ENCODE measurements at places on chromosomes 2 and 18. TPM values are rescaled to one million over a fixed set of nuclear protein-coding genes. Genes with fewer than 3 reads are reported as not detected.

- DNase-seq: no peak
These were observed 66.5 kb downstream of the RHBDD1 start for GRCh38 chr2:226902041-226902966.

- peak; percentile 60 for DNase-seq
These were observed 107.6 kb upstream of the MAP3K20 start for GRCh38 chr2:172968061-172968469.

GRCh38 chr18:292271-292670, 24.4 kb upstream of the THOC1 start:
- no peak for DNase-seq

GRCh38 chr2:182173944-182174622, 188.4 kb downstream of the PPP1R1C start:
- no peak for DNase-seq

DNA sequence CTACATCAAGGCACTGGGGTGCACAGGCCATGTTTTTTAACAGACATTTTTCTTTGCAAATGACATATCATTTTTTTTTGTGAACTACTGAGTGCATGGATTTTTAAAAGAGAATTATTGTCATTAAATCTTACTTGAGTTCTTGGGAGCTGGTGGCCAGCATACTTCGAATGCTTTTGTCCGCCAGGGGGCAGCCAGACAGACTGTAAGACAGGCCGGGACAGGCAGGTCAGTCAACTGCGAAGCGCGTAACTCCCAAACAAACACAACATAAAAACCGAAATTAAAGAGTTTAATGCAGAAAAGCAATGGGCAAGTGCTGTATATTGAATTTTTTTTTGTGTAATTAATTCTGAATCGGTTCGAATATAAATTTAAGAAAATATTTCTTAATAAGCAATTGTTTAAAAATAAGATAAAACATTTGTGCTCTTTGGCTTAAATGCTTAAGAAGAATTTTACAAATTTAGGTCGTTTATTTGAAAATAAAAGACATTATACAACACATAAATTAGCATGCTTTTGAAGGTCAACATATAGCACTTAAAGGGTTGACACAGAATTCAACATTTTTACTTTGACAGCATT, 142.2 kb upstream of the PXDN start:
- DNase-seq: peak; percentile 45

DNA sequence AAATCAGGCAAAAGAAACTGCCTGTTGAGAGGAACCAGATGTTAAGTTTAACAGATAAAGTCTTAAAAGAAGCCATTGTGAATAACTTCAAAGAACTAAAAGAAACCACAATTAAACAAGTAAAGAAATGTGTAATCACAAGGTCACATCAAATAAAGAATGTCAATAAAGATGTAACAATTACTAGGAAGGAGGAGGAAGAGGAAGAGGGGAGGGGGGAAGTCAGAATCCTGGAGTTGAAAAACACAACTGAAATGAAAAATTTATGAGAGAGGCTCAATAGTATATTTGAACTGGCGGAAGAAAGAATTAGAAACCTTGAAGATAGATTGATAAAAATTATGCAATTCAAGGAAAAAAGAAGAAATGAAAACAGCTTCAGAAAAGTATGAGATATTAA, 88.4 kb upstream of the CRIM1 start:
- DNase-seq: no peak

DNA sequence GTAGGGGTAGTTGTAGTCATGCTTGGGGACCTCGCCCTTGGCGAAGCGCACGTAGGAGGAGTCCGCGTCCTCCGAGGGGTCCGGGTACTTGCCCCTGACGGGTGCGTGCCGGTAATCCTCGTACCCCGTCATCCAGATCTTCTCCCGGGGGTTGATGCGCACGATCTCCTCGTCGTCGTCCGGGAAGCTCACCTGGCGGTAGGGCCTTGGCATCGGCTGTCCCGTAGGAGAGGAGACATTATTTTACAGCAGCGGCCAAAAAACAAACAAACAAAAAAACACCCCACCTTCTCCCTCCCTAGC, 86.3 kb downstream of the ACTR2 start:
- no peak for DNase-seq

DNA sequence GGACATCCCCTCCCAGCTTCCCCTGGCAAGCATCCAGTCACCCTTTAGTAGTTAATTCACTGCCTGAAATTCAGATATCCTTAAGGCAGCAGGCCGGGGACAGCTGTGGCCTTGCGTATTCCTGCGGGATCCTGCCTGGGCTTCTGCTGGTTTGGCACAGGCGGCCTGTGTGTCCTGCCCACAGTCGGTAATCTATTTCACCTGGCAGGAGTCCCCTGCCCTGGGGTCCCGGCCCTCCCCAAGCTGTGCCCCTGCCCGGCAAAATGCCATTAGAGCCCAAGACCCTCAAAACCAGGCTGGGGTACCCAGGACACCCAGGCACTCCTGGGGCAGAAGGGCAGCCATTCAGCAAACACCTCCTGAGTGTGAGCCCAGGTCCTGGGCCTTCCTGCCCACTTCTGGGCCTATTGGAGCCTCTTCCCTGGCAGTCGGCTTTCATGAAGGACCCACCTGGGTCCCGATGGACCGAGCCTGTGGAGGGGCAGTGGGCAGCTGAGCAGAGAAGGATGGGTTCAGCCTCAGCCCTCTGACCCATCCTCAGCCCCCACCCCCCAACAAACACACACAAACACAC, 11.6 kb downstream of the CROCC2 start:
- DNase-seq: no peak

The TTR gene
- not detected for total RNA-seq

The CAPN13 gene
- total RNA-seq: not detected

DNA sequence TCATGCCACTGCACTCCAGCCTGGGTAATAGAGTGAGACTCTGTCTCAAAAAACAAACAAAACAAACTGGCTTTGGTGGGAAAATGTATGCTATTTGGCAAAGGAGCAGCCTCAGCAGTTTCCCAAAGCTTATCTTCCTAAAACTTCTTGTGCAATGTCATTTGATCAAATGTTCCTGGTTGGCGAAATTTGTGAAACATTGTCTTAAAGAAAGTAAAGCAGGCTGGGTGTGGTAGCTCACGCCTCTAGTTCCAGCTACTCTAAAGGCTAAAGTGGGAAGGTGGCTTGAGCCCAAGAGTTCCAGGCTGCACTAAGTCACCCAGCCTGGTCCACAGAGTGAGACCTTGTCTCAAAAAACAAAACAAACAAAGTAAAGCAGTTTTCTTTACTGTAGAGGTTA, 17.3 kb upstream of the TAF4B start:
- DNase-seq: no peak

GRCh38 chr2:19881908-19882265, 19.9 kb downstream of the TTC32 start:
- no peak for DNase-seq

- DNase-seq: no peak
These were observed 57.0 kb upstream of the ACYP2 start for GRCh38 chr2:54058449-54058848.

GRCh38 chr2:159904959-159905305, 106.9 kb upstream of the CD302 start:
- no peak for DNase-seq

The NEU2 gene
- total RNA-seq: not detected

The TMEFF2 gene
- total RNA-seq: not detected

GRCh38 chr18:13672657-13673056, 53.7 kb downstream of the FAM210A start:
- DNase-seq: no peak

The MSTN gene
- not detected for total RNA-seq

The DSC1 gene
- total RNA-seq: not detected
